ENCODE measurements at places on chromosomes 6 and 20. TPM values are rescaled to one million over a fixed set of nuclear protein-coding genes. Genes with fewer than 3 reads are reported as not detected.

TFAP2D gene
- not detected for total RNA-seq

EMILIN3 gene
- 0.69 TPM for total RNA-seq

COL10A1 gene
- not detected for total RNA-seq

KIFC1 gene
- total RNA-seq: 54.7 TPM

TMEM14A gene
- 15.1 TPM for total RNA-seq

TXLNB gene
- not detected for total RNA-seq

TBX18 gene
- total RNA-seq: not detected

NOTCH4 gene
- 0.73 TPM for total RNA-seq

TSPYL4 gene
- 21.4 TPM for total RNA-seq

STMND1 gene
- not detected for total RNA-seq

SLC25A27 gene
- total RNA-seq: not detected

BMP2 gene
- total RNA-seq: 0.12 TPM

KCNG1 gene
- 3.1 TPM for total RNA-seq

PRR18 gene
- not detected for total RNA-seq

SLC32A1 gene
- total RNA-seq: not detected

EHMT2 gene
- 80.4 TPM for total RNA-seq

MCHR2 gene
- total RNA-seq: not detected

ADGRF1 gene
- not detected for total RNA-seq

TBPL1 gene
- total RNA-seq: 42.2 TPM

RXRB gene
- total RNA-seq: 47.4 TPM

PHACTR3 gene
- total RNA-seq: not detected

LRRC1 gene
- 1.7 TPM for total RNA-seq

FOXS1 gene
- total RNA-seq: not detected

RWDD2A gene
- 0.98 TPM for total RNA-seq

ADTRP gene
- total RNA-seq: 10.6 TPM

IL17F gene
- total RNA-seq: not detected

RALGAPA2 gene
- 19.6 TPM for total RNA-seq

PPP1R3G gene
- not detected for total RNA-seq

BANF2 gene
- total RNA-seq: not detected

SRSF12 gene
- total RNA-seq: 0.10 TPM

BACH2 gene
- 68.1 TPM for total RNA-seq

ZBTB46 gene
- total RNA-seq: 1.2 TPM

ULBP2 gene
- 0.65 TPM for total RNA-seq

LMBRD1 gene
- 16.6 TPM for total RNA-seq

MRPS10 gene
- total RNA-seq: 48.8 TPM

LAMA4 gene
- not detected for total RNA-seq

FOXF2 gene
- not detected for total RNA-seq

RBPJL gene
- not detected for total RNA-seq

ADGRB3 gene
- total RNA-seq: not detected

LGSN gene
- not detected for total RNA-seq

SLC16A10 gene
- 2.8 TPM for total RNA-seq

BEND3 gene
- 12.8 TPM for total RNA-seq

RAET1E gene
- not detected for total RNA-seq

TFAP2A gene
- total RNA-seq: not detected

CFAP61 gene
- not detected for total RNA-seq

GHRH gene
- total RNA-seq: not detected

SNTA1 gene
- 0.76 TPM for total RNA-seq

ARFGAP1 gene
- 102 TPM for total RNA-seq

AP5S1 gene
- 15.0 TPM for total RNA-seq

ZNF391 gene
- total RNA-seq: 0.44 TPM

RNF182 gene
- not detected for total RNA-seq

GRM1 gene
- not detected for total RNA-seq

SLC35F1 gene
- not detected for total RNA-seq

MACROD2 gene
- not detected for total RNA-seq

BTN1A1 gene
- not detected for total RNA-seq
